ENCODE measurements at places on chromosomes 3 and 15.

GRCh38 chr3:32046102-32046501 is 60.3 kb upstream of the GPD1L start:
- no peak for ATAC-seq

DNA sequence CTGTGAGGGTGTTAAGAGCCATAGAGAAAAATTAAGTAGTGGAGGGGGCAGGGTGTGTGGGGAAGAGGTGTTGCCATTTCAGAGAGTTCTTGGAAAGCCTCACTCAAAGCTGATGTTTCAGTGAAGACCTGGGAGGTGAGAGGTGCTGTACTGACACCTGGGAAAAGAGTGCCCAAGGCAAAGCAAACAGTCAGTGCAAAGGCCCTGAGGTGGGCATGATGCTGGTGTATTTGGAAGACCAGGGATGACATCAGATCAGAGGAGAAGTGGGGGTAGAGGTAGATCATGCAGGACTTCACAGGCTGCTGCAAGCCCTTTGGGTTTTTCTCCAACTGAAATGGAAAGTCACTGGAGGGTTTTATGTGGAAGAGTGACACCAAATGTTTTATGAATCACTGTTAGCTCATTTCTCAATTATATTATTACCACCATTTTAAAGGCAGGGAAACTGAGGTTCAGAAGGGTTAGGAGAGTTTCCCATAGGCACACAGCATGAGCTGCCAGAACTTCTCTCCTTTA is 42.8 kb upstream of the SMAD3 start:
- no peak for ATAC-seq

DNA sequence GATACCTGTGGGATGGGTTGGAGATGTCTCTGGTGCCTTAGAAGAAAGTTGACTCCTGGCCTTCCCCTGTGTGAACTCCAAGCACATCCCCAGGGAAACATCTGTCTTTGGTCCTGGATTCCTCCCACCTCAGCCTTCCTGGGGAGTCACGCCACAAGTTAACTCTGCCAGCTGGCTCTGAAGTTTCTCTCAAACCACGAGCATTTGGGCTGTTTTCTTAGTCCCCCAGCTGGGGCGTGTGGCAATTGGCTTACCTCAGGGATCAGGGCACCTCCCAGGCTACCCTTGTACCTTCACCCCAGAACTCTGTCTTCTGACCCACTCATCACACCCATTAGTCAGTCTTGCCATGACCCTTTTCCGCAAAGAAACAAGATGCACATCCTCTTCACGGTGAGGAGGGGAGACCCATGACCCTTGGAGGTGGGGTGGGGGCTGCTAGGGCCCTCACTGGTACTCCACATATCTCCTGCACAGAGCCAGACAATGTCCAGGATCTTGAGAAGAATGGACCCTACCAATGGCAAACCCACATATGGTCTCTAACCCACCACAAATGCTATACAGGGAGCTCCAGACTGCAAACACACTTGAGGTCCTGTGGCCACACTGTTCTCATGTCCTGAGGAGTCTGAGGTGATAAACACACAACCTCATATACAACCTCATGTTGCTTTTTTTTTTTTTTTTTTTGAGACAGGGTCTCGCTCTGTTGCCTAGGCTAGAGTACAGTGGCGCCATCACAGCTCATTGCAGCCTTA is 3.9 kb downstream of the NEIL1 start:
- no peak for ATAC-seq

DNA sequence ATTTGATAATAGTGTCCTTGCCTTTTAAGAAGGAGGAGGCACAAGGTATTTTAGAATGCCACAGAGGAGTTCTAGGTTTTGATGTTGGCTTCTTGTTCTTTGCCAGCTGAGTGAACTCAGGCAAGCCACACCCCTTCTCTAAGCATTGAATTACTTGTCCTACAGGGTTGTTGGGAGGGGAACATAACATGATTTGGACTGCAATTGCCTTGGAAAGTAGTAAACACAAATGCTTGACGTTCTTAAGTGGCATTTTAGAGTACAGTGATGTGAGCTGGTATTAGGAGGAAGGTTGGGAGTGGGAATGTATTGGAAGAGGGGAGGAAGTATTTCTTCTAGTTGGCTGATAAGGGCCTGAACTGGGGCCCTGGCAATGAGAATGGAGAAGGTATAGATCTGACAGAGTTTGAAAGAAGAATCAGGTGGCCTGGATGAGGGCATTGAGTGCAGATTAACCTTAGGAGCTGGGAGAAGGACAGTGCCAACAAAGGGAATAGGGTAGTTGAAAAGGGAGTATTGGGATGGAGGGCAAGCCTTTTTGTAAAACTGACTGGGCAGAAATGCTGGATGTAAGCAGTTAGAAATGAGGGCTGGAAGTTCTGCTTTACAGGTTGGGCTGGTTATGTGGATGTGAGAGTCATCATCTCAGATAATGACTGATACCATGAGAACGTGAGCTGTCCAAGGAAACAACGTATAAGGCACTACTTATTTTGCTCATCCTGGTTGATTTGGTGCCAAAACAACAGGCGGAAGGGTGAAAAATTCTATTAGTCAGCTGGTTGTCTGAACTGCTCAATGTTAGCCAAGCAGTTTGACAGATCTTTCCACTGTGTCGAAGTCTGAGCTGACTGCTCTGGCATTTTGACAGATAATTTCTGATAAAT is 16.7 kb downstream of the KAT2B start:
- peak; percentile 32 for ATAC-seq

DNA sequence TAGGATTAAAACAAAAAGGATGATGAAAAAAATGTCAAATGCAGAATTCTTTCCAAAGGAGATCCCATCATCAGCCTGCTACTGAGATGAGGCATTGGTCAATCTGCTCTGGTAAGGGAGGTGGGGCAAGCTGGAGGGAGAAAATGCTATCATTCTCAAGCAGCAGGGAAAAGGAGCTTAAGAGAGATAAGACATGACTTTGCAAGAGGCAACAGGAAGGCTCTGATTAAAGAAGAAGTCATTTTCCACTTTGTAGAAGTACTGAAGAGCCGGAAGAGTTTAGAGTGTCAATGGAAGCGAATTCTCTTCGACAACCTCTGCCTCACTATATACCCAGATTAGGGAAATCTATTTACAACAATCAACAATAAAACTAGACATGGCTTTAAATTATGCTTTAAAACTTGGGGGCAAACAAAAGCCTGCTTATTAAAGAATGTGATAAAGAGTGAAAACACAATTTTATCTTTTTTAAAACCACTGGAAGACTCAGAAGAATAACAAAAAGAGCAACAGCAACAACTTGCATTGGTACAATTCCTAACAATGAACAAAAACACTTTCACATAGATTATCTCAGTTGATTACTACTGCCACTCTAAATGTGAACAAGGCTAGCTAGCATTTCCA is 81.8 kb upstream of the NANOGP8 start:
- ATAC-seq, result no peak

Measured in SK-N-SH treated with all-trans-retinoic acid at 6 μM for 48 hours (cell line).